NCI-H1092 (cell line): ENCODE measurements at places on chromosomes 6 and 20.

- DNase-seq, result no peak
Measured at GRCh38 chr20:64065062-64065973, 2.3 kb downstream of the TCEA2 start.

DNA sequence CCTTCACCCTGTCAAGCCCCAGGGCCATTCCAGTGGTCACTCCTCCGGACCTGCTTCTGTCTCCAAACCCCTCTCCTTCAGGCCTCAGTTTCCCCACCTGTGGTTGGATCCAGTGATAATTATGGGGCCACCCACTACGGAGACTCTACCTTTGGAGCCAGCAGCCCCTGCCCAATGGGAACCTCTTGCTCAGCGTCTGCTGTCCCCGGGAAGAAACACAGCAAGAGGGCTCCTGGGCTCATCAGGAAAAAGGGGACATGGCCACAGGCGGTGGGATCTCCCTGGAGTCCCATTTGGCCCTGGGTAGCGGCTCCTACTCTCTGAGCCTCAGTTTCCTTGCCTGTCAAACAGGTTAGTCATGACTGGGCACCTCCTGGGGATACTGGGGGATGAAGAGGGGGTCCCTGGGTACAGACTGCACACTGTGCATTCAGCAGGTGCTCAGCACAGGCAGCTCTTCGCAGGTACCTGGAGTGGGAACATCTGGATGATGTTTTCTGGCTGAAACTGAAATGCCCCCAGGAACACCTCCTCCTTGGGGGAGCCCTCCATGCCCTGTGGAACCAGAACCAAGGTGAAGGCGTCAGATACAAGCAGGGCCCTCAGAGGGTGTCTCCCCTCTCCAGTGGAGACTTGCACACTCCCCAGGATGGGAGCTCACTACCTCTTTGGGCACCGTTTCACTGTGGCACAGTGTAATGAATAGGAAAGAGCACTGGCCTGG lies 19.4 kb downstream of the SUN5 start:
- DNase-seq, result no peak

DNA sequence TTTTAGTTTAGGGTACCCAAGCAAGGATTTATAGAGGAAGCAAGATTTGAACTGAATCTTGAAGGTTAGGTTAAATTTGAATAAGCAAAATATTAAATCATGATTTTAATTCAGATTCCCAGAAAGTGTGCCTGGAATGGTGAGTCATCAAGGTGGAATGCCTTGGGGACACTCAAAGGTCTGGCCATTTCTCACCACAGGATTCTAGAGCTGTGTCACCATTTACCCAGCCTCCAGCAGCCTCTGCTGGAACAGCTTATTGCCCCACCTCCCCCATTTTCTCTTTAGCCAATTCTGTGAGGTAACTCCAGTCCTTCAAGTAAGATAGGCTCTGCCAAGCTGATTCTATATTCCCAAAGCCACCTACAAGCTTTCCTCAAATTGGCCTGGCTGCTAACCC lies 181.4 kb downstream of the SIM1 start:
- DNase-seq, result no peak

DNA sequence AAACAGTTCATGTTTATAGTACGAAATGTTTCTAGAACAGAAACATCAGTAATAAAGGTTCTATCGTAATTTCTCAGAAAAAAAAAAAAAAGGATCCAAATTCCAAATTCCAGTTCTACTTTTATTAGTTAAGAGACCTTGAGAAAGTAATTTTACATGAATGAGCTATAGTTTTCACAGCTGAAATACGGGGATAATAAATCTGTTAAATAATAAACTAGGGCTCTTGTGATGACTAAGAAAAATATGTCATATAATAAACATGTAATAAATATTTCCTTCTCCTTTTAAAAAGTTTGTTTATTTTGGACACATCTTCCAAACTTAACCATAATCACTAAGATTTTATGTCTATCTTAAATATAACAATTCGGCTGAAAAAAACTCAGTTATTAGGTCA lies 17.8 kb downstream of the RARS2 start:
- DNase-seq, result no peak

DNA sequence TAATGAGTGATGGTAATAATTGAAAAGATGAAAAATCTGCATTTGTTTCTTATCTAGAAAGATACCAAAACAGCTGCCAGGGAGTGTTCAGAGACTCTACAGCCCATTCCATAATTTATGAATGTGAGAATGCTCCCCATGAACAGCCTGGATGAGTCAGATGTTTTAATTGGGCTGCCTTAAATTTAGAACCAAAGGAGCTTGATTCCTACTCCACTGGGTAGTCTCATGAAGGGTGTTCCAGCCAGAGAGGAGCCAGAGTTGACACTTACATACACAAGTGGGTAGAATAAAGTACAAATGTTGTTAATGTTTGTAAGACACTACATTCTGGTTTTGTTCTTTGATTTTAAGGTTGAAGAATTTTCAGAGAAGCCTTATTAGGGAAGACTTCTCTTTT lies 158.7 kb upstream of the PRND start:
- no peak for DNase-seq

DNA sequence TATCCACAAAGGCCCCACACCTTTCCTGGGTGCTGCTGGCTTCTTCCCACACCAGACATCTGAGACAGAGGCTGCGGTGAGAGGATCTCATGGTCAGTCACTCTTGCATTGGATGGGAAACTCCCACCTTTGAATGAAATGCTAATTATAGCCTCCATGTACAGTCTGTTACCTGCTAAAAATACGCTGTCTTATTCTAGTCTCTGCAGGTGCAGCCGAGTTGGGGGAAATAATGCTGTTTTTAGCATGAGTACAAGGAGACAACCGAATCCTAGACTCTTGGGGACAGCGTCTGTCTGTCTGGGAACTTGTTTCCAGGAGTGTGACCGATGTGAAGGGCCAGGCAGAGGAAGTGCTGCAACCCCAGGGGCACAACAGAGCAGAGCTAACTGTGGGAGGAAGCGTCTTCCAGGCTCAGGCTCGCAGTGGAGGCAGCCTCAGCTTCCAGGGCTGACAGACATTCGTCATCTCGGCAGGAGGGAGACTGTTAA lies 286.2 kb downstream of the PREX1 start:
- DNase-seq, result no peak

- no peak for DNase-seq
Measured at GRCh38 chr6:150485161-150485958, 114.3 kb upstream of the PLEKHG1 start.

DNA sequence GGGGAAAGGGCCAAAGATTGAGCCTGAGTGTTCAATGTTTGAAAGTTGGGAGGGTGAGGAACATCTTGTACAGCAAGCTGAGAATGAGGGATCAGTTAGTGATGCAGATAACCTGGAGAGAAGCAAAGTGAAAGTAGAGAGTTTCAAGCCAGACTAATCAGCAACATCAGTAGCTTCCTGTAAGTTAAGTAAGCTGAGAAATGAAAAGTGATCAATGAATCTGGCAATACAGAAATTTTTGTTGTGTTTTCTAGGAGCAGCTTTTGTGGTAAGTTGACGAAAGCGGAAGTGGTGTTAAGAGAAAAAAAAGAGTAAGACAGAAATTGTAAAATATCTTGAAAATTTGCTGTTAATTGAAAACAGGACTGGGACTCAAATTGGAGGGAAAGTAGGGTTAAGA lies 855.5 kb upstream of the MAP3K7 start:
- no peak for DNase-seq

- no peak for DNase-seq
Measured at GRCh38 chr20:4774207-4774606, 52.5 kb downstream of the PRND start.

- DNase-seq, result no peak
Measured at GRCh38 chr6:118588626-118589025, 40.5 kb downstream of the PLN start.

- DNase-seq, result peak; percentile 8
Measured at GRCh38 chr20:60365064-60365666, 406.9 kb downstream of the CDH26 start.

DNA sequence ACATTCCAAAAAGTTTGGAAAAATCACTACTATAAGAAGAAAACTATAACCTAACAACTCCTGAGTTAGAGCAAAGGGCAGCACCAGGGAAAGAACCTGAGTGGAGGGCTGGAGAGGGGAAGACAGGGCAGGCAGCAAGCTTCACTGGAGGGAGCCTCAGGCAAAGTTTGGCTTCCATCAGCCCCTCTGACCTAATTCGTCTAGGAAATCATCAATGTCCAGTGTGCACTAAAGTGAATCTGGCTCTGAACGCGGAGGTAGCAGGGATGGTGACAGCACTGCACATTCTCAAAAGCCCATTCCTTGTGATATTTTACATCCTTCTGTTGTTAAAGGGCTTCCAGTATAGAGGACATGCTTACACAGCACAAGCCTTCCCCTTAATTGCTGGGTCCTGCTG lies 87.1 kb downstream of the ZDHHC14 start:
- DNase-seq, result no peak

- peak; percentile 58 for DNase-seq
Measured at GRCh38 chr20:57346477-57346876, 4.6 kb upstream of the RAE1 start.

DNA sequence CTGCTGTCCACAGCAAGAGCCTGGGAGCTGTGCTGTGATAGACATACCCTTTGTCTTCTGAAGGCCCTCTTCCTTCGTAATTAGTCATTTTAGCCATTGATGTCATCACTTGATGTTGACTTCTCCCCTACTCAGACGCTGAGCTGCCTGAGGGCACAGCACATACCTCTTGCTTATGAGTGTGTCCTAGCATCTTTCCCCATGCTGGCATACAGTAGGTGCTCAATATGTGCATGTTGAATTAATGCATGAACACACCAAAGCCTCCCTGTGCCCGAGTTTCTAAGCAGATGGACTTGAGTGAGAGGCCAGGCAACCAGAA lies 35.8 kb upstream of the FAM83D start:
- no peak for DNase-seq
